Myocyte (in vitro differentiated cells): ENCODE measurements at places on chromosomes 5 and 9. TPM values are rescaled to one million over a fixed set of nuclear protein-coding genes. Genes with fewer than 3 reads are reported as not detected.

ADGRD2 gene
- total RNA-seq, result not detected in 2 replicates

UBE2QL1 gene
- 0.08 TPM in 1 of 2 replicates, not detected in the other for total RNA-seq

SEMA6A gene
- total RNA-seq, result 0.27 and 0.99 TPM in 2 replicates

GALT gene
- 22.9 and 24.0 TPM in 2 replicates for total RNA-seq

RICTOR gene
- 28.5 and 38.3 TPM in 2 replicates for total RNA-seq

MELK gene
- 2.9 and 3.1 TPM in 2 replicates for total RNA-seq

LCN2 gene
- not detected in 2 replicates for total RNA-seq

DNA sequence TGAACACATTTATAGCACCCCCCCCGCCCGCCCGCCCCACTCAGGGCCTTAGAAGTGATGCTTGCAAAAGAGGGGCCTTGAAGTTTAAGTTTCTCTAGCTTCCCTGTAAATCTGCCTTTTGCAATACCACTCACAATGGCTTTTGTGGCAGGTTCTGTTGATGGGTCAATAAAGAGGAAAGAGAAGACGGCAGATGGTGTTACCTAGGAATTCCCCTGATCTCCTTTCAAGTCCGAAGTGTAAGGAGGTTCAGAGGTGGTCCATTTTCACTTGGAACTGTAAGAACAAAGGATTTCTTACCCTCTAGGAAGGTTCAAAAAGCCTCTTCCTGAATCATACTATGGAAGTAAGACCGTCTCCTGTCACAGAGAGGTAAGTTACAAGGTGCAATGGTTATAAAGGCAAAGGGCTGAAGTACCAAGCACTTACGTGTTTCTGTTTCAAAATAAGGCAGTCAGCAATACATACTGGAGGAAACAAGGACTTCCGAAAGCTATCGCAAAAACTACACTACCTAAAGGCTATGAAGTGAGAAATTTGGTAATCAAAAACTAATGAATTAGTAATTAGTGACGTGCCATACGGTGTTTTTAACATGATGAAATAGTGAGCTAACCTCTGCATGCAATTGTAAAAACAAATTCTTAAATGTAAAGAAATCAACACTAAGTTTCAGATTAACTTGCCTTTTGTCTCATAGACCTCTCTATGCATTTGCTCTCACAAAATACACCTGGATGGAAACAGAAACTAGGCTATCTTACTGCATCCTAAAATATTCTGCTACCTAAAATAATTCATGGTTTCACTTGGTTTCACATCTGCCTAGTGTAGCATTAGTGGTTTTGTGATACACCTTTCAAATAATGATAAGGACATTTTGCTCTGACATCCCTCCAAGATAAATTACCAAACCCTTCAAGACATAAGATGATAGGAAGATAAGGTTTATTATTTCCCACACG is 589.4 kb upstream of the FAM174A start:
- no peak for DNase-seq

DNA sequence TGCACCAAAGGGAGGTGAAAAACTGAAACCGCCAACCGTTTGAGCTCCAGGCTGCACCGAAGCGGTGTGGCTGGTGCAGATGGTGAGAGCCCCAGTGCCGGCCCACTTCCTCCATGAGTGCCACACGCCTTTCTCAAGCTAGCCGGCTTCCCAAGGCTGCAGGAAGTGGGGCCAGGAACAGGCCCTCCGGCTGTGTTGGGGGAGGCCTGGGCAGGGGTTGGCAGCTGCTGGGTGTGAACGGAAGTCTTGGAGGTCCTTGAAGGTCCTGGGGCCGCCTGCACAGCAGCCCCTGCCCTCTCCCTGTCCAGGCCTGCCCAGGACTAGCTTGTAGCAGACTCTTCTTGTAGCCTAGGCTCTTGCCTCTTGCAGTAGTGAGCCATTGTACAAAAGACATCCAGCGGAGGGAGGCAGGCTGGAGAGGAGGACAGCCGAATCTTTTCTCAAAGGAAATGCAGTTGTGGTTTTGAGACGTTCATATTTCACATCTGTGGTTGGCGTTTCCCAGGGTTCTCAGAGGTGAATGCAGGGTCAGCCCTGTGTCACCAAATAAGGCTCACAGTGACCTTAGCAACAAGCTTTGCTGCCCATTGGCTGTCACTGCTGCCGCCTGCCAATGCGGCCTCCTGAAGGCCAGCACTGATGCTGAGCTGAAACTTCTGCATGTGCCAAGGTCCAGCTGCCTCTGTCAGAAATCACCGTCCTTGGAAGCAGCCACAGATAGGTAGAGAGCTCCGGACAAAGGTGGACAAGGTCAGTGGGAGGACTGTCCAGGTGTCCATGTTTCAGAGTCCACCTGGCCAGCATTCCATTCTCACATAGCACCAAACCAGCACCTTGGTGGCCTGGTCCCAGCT is 23.9 kb downstream of the IRF1 start:
- DNase-seq, result peak; percentile 81

DNA sequence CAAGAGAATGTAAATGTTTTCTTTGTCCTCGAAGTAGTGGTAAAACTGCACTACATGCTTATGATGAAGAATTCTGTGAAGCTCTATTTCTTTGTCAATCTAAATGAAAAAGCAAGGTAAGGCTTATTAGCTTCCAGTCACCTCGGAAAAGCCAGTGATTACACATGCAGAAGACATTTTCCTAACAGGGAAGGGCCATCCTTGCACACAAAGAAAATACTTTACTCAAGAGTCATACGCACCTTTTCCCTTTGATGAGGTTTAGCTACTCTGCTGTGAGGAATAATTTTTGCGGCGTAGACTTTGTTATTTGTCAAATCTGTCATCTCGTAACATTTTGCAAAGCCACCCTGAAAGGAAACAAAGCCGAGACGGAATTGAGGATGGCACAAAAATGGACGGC is 1.1 kb downstream of the PLK2 start:
- peak; percentile 53 for DNase-seq

GRCh38 chr5:141597394-141597793 is 21.4 kb downstream of the DIAPH1 start:
- no peak for DNase-seq

DNA sequence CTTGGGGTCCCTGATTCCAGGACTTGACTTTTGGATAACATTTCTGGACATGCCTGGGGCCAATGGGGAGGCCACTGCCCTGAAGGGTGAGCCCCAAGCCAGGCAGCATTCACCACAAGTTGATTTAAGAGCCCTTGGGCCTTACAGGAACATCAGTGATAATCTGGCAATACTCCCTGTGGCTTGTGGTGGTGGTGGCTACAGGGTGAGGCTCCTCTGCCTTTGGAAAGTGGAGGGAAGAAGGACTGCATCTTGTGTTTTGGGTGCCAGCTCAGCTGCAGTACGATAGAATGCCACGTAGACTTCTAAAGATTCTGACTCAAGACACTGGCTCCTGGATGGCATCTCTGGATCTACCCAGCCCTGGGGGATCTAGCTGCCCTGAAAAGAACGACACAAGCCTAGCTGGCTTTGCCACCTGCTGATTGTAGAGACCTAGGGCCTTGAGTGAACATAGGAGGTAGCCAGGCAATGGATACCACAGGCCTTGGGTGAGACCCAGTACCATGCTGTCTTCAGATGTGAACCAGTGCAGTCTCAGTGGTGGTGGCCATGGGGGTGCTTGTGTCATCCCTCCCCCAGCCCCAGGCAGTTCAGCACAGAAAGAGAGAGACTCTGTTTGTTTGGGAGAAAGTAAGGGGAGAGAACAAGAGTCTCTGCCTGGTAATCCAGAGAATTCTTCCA is 79.0 kb upstream of the DAP start:
- peak; percentile 67 for DNase-seq

DNA sequence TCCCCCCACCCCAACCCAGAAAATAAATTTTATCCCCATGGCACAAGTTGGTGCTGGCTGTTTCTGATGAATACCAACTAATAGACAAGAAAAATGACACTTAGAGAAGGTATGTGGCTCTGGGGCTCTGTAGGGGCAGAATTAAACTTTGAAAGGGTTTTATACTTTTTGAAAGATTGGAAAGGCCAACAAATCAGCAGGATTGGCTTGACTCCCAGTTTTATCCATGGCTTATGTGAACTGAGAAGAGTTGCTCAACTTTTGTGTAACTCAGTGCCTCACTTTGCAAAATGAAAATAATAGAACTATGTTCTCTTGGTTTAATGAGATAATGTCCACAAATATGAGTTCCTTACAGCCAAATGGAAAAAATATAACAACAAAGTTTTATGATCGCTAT is 288.9 kb upstream of the KIF2A start:
- no peak for DNase-seq

DNA sequence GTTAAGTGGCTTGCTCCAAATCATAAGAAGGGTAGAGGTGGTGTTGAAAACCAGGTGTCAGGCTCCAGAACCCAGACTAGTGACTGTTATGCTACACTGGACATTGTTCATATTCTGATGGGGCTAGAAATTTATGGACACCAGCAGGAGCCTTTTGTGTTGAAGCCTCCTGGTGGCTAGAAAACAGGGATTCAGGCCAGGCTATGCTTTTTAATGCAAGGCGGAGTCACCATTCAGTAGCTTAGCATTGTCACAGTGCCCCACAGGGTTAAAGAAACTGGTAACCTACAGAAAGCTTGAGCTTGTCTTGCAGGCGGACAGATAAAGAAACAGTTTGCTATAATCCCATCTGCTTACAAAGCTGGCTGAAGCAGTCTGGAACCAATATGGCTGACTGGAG is 23.0 kb upstream of the GOLM1 start:
- no peak for DNase-seq

DNA sequence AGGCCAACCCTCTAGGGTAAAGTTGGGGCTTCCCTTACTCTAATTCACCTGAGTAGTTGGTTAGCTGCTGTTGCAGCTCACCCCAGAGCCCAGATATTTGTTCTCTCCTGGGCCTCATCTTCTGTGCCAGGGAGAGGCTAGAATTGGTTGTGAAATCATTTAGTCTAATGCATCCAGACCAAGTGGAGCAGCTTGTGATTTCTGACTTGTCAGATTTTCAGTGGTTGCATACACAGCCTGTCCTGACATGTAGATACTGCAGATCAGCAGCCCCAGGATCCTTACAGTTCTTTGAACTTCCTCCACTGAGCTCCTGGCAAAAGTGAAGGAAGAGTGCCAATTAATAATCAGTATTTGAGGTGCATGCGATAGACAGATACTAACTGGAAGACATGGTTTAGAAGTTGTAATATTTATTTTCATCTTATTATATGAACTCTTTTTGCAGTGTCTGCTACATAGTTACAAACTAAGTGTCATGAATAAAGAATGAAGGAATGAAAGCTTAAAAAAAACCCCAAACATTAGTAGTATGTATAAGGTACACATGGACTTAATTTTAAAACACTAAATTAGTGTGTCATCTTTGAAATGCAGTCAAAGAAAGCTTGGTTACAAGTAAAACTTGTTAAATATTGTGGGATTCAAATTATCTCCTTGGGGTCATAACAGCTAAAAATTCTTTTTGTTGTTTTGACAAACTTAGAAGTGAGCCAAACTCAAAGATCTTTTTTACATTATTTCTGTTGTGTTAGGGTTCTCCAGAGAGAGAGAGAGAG is 128.5 kb downstream of the VPS13A start:
- DNase-seq, result no peak

DNA sequence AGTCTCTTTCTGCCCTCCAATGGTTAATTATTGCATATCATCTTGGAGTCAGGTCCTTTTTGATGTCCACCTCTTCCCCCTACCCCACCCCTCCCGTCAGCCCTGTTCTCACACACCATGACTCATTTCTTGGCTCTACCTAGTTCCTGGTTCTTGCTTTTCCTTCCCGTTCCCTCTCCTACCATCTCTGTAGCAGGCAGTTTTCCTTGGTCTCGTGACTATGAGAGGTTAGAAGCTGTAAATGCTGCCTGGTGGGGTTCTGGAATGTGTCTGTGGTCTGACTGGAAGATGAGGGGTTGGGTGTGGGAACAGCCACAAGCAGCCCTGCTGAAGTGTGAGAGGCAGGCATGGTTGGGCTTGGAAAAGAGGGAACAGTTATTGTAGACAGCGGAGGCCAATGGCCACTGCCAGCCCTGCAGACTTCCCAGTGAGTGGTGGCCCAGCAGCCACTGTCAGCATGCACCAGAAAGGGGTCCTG is 18.2 kb downstream of the SLC22A5 start:
- DNase-seq, result peak; percentile 99
